Stimulated activated CD4-positive, alpha-beta T cell treated with anti-CD3 and anti-CD28 coated beads, Interleukin-12 subunit alpha, Interleukin-12 subunit beta, amount 100 ng/mL, for 24 hours (primary cell): ENCODE measurements at places on chromosomes 7 and 10.

DNA sequence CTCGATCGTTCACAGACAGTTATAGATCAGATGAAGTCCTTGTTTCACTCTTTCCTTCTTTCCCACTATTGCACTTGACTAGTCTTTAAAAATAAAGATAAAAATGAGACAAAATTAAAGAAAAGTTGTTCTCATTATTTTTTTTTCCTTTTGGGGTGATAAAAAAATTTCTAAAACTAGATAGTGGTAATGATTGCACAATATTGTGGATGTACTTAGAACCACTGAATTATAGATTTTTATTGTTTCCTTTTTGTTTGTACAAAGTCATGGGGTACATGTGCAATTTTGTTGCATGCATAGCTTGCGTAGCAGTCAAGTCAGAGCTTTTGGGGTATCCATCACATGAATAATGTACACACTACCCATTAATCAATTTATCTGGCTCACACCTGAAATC is 97.3 kb downstream of the PHTF2 start:
- DNase-seq, result no peak

- DNase-seq, result no peak
Observed at GRCh38 chr7:28957064-28957750, 923 bp downstream of the TRIL start.

DNA sequence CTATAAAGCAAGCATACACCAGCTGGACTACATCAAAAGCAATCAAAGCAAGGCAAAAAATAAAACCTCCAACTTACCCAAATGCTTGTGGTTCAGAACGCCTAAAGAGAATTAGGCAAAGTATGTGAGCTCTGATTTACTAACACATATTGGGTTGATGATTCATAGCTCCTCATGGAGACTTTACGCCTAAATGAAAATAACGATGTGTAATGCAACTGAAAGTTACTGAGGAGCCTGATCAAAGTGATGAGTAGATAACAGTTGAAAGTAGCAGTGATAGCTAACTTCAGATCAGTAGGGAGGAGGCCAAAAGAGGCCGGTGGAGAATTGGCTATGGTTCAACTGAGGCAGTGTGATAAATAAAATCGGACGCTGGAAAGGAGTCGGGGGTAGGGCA is 85.0 kb downstream of the MPP7 start:
- no peak for DNase-seq

GRCh38 chr7:115782696-115783490 is 247.7 kb downstream of the TFEC start:
- no peak for DNase-seq

GRCh38 chr7:35725280-35725680 is 30.3 kb upstream of the HERPUD2 start:
- peak; percentile 8 for DNase-seq

DNA sequence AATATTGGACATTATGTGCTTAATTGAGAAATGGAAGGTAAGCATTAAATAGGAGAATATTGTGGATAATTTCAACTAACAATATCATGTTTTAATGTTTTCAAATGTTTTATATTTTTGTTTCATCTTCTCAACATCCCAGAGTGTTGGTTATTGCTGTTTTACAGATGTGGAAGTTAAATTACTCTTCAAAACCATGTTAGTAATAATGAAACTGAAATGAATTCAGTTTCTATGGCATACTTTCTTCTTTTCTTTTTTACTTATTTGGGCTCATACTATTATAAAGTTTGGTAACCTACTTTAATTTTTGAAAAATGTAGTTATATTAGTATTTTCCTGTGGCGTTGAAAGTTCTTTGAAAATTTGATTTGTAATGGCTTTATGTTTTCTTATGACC is 4.2 kb downstream of the GLRX3 start:
- no peak for DNase-seq

DNA sequence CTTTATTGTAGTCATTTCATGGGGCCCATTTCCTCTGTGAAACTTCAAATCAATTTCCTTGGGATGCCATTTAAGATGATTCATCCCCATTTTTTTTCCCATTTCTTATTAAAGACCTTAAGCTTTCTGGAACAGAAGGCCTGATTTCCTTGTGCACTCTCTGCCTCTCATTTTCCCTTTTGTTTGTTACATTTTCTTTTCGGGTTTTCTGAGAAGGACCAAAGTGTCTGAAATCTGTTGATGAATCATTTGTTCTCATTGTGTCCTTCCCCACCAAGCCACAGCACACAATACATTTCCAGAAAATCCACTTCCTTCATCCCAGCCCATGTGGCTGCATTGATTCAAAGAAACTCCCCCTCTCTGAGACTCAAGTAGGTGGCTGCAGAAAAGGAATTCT is 372.4 kb downstream of the SFMBT2 start:
- DNase-seq, result no peak

DNA sequence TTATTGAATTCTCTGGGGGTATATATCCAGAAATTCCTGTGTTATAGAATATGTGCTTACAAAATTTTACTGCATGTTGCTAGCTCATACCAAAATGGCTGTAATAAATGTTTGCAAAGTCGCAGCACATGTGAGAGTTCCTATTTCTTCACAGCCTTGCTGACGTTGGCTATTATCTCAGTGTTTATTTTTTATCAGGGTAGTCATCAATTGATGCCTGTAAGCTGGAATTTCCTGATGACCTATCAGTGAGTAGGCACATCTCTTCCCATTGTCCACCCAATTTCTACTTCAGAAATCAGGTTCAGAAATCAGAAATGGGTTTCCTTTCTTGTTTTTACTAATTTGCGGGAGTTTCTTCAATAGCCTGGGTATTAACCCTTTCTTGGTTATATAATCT is 268.1 kb upstream of the FZD8 start:
- DNase-seq, result no peak

- DNase-seq, result no peak
Observed at GRCh38 chr7:45919231-45919784, 1.8 kb downstream of the IGFBP3 start.

GRCh38 chr10:91061608-91062007 is 140.7 kb upstream of the ANKRD1 start:
- no peak for DNase-seq

DNA sequence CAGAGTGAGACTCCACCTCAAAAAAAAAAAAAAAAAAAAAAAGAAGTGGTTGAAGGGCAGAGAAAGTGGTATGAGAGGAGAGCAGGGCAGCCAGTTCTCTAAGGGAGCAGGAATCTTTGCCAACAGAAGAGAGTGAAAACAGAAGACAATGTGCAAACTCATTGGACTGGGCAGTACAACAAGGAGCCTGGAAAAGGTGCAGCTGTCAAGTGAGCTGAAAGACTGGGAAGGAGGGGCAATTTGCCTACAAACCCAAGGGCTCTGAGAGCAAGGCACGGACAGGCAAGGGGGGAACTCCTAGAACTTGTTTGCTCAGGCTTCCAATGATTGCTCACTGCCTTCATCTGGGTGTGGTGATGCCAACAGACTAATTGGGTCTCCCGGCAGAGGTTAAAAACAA is 9.5 kb downstream of the ACTR1A start:
- DNase-seq, result no peak

DNA sequence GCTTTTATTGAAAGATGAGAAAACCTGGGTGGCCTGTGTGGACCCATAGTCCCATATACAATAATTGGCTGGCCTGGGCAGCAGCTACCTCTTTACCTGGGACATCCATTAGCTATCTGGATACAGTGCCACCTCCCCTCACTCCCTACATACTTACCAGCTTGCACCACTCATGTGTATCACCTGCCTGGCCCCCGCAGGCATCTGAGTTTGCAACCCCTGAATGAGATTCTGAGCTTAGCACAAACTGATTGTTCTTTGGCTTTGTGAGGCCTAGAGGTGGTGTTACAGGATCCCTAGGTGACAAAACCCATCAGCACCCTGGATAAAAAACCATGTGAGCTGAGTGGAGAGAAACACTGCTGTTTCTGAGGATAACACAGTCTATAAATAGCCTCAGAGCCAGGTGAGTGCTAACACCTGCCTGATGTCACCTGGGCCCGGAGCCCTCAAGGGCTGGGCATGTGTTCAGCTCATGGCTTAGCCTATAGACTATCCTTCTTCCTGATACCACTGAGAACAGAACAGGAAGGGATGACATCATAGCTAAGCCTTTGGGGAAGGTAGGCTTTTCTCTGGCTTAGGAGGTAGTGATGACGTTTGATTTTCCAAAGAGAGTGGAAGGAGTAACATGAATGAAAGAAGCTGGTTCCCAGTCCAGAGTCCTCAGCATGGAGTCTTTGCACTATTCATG is 2.6 kb upstream of the PPIF start:
- DNase-seq, result no peak

DNA sequence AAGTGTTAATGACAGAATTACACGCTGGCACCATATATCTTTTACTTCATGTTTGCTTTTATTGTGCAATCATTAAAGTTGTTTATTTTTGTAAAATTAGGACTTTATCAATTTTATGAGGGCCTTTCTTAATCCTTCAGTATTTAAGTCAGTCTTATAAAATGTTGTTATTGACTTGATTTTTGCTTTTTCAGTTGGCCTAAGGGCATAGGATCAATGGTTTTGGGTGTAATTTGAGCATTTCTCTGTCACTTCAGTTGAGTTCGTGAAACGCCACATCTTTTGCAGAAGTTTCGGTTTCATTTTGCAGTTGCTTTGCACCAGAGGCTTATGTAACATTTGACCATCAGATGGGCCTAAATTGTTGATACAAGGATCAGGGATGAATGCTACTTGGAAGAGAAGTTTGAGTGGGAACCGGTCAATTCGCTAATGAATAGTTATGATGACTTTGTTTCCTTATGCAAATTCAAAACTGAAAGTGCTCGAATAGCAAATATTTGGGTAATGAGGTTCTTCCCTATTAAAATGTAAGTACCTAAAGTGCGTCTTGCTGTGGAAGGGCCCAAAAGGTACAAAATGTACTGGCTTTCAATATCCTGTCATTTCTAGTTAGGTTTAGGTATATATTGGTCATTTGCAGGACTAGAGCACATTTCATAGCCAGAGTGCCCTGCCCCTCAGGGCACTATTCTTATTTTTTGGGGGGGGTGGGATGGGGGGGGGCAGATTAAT is 340.9 kb downstream of the LRMDA start:
- DNase-seq, result no peak
